ENCODE measurements at places on chromosomes 13 and 19. TPM values are rescaled to one million over a fixed set of nuclear protein-coding genes. Genes with fewer than 3 reads are reported as not detected.

Gene CRB3
- total RNA-seq, result 23.6 TPM

Gene KLK4
- not detected for total RNA-seq

Gene RFPL4A
- total RNA-seq, result not detected

Gene CRX
- total RNA-seq, result not detected

Gene ZNF730
- 1.6 TPM for total RNA-seq

Gene SEMA6B
- total RNA-seq, result not detected

Gene GGACT
- 4.5 TPM for total RNA-seq

Gene TGFBR3L
- total RNA-seq, result 1.2 TPM

Gene PSPC1
- 49.0 TPM for total RNA-seq

Gene ZNF296
- total RNA-seq, result 0.66 TPM

Gene INSR
- total RNA-seq, result 20.7 TPM

Gene IGLON5
- total RNA-seq, result not detected

Gene OXGR1
- not detected for total RNA-seq

Gene PRR22
- 6.0 TPM for total RNA-seq

Gene SH2D3A
- total RNA-seq, result 95.1 TPM

Gene SYT5
- 0.33 TPM for total RNA-seq

Gene FGF22
- total RNA-seq, result not detected

Gene FFAR2
- not detected for total RNA-seq

Gene SWSAP1
- total RNA-seq, result 1.2 TPM

Gene RFX1
- 2.7 TPM for total RNA-seq

Gene NAPSA
- total RNA-seq, result 0.75 TPM

Gene ZNF565
- total RNA-seq, result 3.5 TPM

Gene COL4A1
- total RNA-seq, result 23.8 TPM

Gene KIR3DL1
- not detected for total RNA-seq

Gene LGALS7B
- total RNA-seq, result 210 TPM

Gene ZNF880
- total RNA-seq, result 16.9 TPM

Gene RNF17
- total RNA-seq, result not detected

Gene KLK12
- total RNA-seq, result not detected

Gene OVOL3
- not detected for total RNA-seq

Gene ZNF426
- 16.2 TPM for total RNA-seq

Gene MYBPC2
- total RNA-seq, result not detected

Gene FXYD1
- total RNA-seq, result 1.9 TPM

Gene DACH1
- total RNA-seq, result under 0.01 TPM

Gene VAV1
- 0.17 TPM for total RNA-seq

Gene MTUS2
- 0.16 TPM for total RNA-seq

Gene ANGPTL8
- not detected for total RNA-seq

Gene COG3
- 39.0 TPM for total RNA-seq

Gene MEIOSIN
- total RNA-seq, result not detected

Gene ABHD8
- 6.4 TPM for total RNA-seq

Gene SACS
- total RNA-seq, result 45.5 TPM

Gene SIGLEC10
- not detected for total RNA-seq

Gene SIAH3
- total RNA-seq, result under 0.01 TPM

Gene CD22
- 1.3 TPM for total RNA-seq

Gene TLE2
- 7.2 TPM for total RNA-seq

Gene ACTMAP
- total RNA-seq, result 15.2 TPM

Gene ZNF225
- 4.6 TPM for total RNA-seq

Gene KRTDAP
- not detected for total RNA-seq

Gene IRGC
- not detected for total RNA-seq

Gene NCAN
- total RNA-seq, result not detected

Gene SULT2A1
- not detected for total RNA-seq

Gene RUBCNL
- total RNA-seq, result 32.8 TPM

Gene MTMR6
- total RNA-seq, result 19.2 TPM

Gene ANO8
- total RNA-seq, result 3.5 TPM

Gene DZIP1
- 28.3 TPM for total RNA-seq

Gene RFC3
- 11.1 TPM for total RNA-seq

Gene TMPRSS9
- total RNA-seq, result not detected

Gene LSR
- 91.5 TPM for total RNA-seq

Gene CACNG8
- total RNA-seq, result not detected
